ENCODE measurements at places on chromosomes 12 and 14.

DNA sequence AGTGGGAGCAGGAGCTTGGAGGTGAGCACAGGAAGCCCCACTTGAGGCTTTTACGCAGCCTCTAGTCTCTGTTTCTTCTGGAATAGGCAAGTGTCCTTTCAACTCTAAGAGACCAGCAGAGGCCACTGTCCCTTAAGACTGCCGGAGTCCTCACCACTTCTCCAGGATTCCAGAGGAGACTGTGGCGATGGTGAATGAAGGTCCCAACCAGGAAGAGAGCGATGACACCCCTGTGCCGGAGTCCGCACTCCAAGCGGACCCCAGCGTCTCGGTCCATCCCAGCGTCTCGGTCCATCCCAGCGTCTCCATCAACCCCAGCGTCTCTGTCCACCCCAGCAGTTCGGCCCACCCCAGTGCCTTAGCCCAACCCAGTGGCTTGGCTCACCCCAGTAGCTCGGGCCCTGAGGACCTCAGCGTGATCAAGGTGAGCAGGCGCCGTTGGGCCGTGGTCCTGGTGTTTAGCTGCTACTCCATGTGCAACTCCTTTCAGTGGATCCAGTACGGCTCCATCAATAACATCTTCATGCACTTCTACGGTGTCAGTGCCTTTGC, 442 bp downstream of the FLVCR2 start:
- DNase-seq = no peak

- no peak for DNase-seq
Measured at GRCh38 chr12:39401459-39401858, 41.5 kb downstream of the KIF21A start.

DNA sequence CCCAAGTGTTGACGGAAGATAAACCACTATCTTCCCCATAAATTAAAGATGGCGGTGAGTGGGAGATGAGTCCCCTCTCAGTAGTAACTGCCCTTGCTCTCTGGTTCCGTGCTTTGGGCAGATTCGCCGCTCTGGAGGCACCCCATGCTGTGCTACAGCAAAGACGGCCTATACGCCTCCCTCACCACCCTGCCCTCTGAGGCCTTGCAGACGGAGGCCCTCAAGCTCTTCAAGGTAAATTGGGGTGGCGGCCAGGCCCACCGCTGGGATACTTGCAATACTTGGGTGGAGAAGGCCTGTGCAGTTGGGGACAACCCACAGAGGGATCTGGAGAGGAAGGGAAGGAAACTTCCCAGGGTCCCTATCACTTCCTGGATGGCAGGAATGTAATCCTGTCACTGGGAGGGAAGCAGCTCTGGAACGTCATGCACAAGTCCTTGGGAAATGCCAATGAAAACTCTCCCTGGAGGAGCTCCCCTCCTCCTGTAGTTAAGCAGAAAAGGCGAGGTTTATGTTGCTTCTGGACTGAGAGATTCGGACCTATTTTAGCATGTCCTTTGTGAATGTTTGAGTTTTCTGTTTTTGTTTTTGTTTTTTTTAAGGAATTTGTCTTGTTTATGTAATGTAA, 22.8 kb downstream of the PIGH start:
- no peak for DNase-seq

GRCh38 chr12:127284021-127284420, 982.9 kb upstream of the TMEM132C start:
- no peak for DNase-seq

DNA sequence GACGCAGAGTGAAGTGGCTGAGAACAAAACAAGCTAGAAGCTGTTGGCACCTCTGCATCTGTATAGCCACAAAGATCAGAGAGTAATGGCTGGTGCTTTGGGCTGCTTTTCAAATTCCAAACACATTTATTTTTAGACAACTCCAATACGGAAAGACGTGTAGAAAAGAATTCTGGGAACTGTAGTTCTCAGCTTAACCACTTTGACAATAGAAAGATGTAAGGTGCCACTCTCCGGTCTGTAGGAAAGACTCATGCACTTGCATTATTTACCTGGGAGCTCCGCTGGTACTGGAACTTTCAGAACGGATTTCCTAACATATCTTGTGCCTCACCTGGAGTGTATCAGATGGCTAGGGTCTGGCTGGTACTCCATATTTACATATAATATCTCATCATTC, 1.8 kb upstream of the OR4K2 start:
- no peak for DNase-seq

DNA sequence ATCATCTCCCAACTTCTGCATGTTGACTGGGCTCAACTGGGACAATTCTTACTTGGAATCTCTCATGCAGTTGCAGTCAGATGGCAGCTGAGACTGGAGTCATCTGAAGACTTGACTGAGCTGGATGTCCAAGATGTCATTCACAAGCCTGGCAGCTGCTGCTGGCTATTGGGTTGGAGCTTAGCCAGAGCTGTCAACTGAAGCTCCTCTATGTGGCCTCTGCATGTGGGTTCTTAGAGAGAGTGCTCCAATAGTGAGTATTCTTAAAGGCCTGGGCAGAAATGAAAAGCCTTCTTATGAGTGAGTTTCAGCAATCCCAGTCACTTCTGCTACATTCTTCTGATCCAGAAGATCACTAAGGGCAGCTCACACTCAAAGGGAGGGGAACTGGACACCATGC, 440.9 kb downstream of the LRIG3 start:
- DNase-seq = no peak

DNA sequence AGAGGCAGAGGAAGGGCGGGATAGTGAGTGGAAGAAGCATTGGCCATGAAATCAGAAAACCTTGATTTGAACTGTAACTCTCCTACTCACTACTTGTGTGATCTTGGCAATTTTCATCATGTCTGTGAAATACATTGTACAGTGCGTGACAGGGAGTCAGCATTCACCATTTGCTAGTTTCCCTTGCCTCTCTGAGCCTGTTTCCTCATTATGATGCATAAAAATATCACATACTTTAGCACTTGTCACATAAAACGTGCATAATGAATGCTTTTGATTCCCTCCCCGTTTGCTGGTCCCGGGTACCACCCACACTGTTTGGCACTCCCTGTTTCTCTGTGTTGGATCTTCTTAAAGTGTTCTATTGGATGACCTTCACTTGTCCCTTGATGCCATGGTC, 101.1 kb upstream of the FRMD6 start:
- no peak for DNase-seq

- DNase-seq = peak; percentile 41
Measured at GRCh38 chr14:55446127-55446736, 5.8 kb upstream of the TBPL2 start.

DNA sequence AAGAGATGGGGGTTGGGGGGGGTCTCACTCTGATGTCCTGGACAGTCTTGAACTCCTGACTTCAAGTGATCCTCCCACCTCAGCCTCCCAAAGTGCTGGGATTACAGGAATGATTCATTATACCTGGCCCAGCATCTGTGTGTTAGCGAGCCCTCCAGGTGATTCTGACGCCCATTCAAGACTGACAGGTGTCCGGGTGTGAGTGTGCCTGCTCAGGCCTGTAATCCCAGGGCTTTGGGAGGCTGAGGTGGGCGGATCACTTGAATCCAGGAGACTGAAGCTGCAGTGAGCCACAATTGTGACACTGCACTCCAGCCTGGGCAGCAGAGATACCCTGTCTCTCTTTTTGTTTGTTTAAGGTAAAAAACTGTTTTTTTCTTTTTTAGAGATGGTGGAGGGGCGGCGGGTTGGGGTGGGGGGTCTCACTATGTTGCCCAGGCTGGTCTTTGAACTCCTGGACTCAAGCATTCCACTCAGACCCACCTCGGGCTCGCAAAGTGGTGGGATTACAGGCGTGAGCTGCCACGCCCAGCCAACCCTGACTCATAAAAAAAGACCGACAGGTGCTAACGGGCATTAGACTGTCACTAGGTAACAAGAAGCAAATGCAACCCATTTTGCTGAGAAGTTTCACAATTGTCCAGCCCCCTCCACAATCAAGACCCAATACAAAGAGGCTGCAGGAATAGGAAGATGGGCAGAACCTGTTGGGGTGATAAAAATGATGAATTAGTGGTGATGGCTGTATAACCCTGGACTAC, 4.7 kb downstream of the VSIG10 start:
- DNase-seq = no peak

DNA sequence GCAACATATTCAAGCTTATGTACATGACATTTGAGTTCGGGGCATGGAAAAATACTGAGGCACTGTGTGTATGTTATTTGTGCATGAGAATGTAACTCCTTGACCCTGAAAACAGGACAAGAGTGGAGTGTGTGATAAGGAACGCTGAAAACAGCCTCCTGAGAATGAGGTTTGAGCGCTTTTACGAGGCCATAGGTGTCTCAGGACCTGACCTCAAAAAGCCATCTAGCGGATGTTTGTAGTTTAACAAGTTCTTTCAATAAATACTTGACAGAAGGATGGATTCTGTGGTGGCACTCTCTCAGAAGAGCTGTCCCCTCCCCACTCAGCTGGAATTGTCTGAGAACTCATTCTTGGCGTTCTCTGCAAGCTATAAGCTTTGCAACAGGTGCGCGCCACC, 350.5 kb upstream of the TMTC1 start:
- no peak for DNase-seq

GRCh38 chr12:19988459-19988873, 379.9 kb upstream of the PDE3A start:
- DNase-seq = no peak

DNA sequence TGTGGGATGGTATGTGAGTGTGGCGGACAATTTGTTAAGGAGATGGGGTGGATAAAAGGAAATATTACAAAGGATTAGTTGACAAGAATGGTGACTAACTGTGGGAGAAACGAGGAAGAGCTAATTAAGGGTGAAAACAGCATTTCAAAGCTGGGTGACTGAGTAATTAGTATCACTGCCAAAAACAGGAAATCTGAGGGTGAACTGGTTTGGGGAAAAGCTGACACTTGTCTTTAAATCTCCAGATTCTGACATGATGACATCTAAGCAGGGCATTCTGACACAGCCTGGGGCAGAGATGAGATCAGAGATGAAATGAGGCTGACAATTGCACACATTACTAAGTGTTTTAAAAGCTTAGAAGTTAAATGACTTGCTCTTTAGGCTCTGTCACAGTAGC, 42.4 kb upstream of the CCDC175 start:
- DNase-seq = no peak

- DNase-seq = no peak
Measured at GRCh38 chr14:73240816-73241480, 3.6 kb downstream of the PAPLN start.

DNA sequence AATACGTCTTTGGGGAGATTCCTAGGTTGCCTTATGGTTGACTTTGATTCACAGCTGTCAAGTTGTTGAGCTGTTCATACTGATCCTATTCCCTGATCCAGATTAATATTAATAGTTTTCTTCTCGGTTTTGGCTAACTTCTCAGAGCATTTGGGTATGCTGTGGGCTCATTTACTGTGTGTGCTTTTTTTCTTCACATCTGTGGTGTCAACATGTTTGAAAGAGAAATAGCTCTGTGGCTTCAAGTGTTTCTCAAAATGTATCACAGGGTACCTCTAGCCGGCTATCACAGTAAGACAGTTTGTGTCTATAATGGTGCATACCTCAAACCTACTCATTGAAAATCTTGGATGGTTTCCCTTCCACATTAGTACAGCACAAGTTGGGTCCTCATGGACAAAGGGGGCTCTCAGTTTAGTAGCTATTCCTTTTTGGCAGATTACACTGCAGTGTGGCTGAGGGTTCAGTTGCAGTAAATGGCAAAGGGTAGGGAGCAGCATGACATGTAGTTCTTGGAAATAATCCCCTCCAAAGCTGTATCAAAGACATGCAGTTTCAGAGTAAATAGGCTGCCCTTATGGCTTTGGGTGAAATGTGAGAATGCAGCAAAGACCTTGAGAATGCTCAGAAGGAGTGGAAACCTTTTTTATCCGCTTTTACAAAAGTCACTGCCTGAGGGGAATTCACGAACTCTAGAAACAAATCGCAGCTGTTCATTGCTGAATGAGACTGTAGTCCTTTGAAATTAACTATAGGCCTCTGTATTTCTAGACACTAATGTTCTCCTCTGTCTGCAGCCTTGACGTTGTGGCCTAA, 102.4 kb upstream of the ATF1 start:
- no peak for DNase-seq

GRCh38 chr12:48828293-48828692, 10.0 kb downstream of the CACNB3 start:
- no peak for DNase-seq

DNA sequence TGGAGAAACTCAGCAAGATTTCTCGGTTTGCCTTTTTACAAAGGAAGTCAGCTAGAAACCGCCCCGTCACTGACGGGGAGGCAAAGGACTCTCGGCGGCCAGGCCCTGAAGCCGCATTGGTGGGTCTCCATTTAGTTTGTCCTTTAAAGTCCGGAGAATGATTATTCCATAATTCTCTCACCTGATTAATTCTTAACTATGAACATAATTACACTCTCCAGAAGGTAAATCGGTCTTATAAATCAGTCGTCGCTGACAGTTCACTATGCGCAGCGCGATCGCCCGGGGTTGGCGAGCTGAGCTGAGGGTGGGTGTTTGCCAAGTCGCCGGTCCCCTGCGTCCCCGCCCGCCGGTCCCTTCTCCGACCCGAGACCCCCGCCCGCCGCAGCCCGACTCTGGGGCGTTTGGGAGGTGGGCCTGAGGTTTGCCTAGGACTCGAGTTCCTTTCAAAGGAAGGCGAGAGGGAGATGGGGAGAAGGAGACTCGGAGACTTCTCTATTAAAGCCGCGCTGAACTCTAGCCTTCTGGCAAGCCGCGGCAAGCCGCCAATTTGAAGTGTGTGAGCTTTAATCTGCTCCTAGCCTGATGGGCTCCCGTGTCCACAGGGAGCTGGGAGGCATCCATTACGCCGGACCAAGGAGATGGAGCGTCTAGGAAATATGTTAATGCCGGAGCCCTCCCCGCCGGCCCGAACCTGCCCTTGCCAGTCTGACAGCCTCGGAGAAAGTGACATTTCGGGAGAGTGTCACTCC, 392.9 kb downstream of the NOVA1 start:
- DNase-seq = no peak

- DNase-seq = no peak
Measured at GRCh38 chr14:31949709-31950108, 127.4 kb upstream of the ARHGAP5 start.

DNA sequence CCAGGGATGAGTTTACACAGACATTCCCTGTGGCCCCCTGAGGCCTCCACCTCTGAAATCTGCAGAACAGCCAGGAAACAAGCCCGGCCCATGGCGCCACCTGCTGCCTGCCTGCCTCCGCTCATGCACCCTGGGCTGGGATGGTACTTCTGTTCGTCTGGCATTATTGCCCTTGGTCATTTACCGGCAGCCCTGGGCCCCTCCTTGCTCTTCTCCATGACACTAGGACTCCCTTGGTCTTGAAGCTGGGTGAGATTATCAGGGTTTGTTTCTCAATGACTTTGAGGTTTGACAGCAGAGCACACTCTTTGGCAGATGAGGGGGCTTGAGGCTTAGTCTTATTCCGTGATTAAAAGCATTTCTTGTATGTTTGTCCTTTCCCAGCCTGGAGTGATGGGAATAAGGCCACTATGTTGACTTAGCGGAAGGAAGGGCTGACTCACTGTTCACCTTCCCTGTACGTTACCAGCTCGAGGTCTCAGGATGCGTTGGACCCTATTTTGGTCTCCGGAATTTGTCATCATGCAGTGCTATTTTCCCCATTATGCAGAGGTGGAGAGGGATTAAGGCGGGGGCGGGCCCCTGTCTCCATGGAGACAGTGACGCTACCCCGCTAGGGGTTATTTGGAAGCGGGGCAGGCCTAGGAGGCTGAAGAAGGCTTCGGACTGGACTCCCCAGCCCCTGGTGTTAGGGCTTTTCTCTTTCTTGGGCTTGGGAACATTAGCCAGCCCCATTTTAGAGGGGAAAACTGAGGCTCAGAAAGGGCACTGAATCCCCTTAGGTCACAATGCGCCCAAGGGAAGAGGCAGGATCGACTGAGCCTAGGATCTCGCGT, 706 bp upstream of the PEX5 start:
- peak; percentile 45 for DNase-seq

GRCh38 chr12:131177599-131177998, 223.9 kb downstream of the ADGRD1 start:
- no peak for DNase-seq

Measured in caudate nucleus (tissue), 63 donors.